Stimulated activated CD8-positive, alpha-beta memory T cell treated with anti-CD3 and anti-CD28 coated beads, Interleukin-7, amount 100 ng/mL, for 1 hour (primary cell): ENCODE measurements at places on chromosomes 3 and 15.

DNA sequence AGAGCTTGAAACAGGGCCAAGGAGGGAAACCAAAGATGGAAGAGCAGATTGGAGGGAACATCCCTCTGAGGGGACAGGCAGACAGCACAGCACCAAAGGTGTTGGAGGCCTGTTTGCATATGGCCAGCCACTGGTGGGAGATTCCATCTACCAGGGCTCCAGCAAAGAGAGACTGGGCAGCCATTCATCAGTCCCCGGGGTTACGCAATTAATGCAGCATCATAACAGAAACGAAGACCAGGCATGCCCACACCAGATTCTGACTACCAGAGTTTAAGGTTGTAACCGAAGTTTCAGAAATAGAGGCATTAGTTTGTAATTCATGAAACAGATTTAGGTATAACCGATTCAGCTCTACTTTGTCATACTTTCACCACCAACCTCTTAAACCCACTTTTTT is 58.1 kb downstream of the COL8A1 start:
- DNase-seq = no peak

- DNase-seq = no peak
Measured at GRCh38 chr3:9179826-9180763, 69.4 kb downstream of the SRGAP3 start.

GRCh38 chr3:14587740-14588360 is 47.7 kb upstream of the GRIP2 start:
- no peak for DNase-seq

GRCh38 chr3:150736316-150736719 is 26.7 kb downstream of the SIAH2 start:
- DNase-seq = no peak

DNA sequence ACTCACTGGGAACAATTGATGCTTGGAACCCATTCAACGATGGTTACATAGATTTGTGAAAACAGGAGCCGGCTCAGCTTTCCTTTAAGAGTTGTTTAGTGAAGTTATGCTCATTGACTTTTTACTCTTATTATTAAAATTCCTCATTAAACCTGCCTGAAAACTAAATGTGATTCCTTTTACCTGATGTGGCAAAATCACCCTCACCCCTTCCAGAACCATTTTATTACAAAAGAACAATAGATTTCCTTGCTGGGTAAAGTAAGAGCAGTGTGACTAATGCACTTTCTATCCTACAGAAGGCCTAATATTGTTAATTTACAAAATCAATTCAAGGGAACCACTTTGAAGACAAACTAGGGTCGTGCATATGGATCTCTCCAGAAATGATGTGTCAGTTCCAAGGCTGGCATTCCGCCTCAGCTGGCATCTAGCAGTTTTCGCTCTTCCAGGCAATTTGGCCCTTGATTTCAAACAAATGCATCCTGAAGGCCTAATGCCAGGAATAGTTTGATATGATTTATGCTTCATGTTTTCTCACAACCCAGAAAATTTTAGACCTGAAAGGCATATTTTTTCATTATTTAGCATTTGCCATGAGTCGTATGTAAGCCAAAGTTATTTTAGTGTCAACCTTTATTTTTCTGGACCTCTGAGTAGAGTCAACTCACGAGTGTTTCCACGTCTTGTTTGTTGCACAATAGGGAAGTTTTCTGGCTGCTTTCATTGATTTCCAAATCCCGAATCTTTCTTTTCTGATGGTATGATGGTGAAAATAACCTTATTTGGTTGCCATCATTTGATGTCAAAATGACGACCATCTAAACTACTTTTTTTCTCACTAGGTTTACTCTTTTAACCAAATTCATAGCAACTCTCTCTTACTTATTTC is 447.8 kb downstream of the MECOM start:
- DNase-seq = no peak

DNA sequence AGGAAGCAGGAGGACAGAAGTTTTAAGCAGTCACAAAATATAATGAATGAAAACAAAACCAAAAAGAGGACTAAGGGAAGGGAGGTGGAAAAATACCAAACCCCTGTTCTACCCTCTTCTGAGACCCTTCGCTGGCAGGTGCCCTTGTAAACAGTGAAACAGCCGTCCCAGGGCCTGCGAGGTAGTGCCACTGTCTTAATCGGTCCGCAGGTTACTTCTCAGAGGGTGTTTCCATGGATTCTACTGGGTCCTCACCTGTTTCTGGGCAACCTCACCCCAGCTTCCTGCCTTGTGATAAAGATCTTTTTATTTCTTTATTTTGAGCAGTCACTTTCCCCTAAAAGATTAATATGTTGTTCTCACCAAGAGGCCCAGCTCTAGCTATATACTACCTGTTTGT is 65.3 kb downstream of the SLC30A4 start:
- no peak for DNase-seq

DNA sequence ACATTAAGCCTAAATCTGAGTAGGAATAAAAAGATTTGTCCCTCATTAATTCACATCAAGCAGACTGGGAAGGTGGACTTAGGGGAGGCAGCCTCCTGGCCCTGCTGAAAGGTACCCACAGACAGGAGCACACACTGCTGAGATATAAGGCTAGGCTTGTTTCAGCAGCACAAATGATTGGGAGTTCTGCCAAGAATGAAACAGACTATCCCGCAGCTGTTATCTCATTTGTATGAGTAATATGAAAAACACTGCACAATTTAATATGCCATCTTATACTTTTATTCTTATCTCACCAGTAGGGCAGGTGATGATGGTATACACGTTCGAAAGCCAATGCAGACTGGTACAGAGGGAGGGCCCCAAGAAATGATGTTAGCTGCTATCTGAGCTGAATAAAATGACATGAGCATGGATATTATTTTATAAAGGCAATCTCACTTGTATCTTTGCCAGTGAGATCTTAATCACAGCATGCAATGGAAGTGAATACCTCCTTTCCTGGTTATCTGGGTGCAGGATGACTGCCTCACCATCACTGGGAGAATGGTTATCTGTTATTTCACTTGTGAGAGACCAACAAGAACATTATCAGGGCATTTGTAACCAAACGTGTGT is 258.7 kb upstream of the PPP2R3A start:
- no peak for DNase-seq

DNA sequence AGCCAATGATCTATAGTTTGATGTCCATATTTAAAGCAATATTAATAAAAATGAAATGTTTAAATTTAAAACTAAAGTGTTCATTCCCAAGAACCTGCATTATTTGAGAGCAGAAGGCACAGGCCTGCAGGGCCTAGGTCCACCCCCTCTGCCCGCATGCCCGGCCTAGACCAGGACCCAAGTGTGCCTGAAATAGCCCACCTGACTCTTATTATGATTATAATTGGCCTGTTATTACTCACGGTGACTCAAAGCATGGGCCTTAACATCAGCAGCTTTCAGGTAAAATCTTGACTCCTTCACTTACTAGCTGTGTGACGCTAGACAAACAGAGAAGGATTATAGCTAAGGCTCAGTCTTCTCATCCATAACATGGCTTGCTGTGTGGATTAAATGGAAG is 128.8 kb downstream of the PLCL2 start:
- DNase-seq = no peak

DNA sequence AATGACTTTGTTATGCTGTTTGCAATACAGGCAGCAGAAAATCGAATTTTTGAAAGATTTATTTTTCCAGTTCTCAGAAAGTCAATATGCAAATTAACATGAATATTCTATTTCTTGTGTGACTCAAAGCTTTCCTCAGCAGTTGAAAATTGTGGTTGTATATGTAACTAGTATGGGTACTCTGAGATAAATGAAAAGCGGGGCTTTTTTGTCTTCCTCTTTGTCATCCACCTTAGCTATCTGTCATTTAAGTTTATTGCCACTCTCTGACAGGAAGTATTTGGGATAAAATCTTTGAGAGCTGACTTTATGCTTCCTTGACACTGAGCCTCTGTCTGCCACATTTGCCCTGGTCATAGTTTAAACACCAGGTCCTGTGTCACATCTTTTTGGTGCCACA is 91.5 kb downstream of the ATG7 start:
- DNase-seq = no peak

DNA sequence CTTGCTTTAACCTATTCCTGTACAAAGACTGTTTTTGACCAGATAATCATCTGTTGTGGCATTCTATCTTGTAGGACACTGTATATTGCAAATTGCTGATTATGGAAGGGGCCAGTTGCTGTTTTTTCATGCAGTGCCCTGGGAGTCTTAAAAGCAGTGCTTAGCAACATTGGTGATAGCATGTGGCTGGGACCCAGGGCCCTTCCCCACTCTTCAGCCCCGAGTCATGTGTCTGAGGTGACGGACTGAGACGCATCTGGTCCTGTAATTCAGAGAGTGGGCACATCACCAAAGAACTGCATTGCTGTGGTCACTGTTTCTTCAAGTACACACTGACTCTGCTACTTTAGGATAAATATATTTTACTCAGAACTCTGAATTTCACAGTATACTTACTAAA is 63.4 kb downstream of the SNRK start:
- DNase-seq = no peak

DNA sequence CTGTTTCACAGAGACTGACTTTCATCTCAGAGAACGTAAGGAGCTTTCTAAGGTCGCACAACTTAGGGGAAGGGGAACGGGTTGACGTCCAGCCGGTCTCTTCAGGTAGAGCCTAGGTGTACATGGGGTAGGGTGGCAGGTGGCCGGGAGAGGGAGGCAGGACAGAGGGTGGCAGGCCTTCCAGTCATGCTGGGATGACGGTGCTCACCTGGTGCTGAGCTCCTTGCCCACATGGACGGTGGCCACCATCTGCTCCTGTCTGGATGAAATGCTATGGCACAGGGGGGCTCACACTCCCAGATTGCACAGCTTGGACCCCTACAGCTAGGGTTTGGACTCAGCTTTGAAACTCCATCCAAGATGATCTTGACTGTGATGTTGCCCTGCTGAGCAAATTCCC is 144.5 kb downstream of the ATP10A start:
- DNase-seq = no peak

- no peak for DNase-seq
Measured at GRCh38 chr3:10883478-10884234, 67.6 kb downstream of the SLC6A11 start.

DNA sequence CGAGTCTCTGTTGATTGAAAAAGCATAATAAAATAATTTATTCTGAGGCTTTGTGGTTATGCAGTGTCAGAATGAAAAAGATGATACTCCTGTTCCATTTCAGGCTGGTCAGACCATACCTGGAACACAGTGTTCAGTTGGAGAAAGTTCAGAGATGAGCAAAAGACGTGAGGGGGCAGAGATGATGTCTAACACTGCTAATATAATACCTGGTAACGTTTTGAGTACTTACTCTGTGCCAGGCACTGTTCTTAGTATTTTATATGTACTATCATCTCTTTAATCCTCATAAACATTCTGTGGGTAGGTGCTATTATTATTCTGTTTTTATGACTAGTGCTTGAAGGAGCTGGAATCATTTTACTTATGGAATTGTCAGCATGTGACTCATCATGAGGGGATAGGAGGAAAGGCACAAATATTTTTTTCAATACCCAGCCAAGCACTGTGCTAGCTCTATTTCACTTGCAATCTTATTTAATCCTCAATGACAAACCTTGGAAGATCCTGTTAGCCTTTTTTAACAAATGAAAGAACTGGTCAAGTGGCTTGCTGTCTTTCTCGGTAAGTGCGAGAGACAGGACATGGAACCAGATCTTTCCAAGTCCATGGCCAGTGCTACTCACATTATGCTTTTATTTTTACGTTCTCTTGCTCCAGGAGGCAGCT is 31.8 kb downstream of the IQGAP1 start:
- no peak for DNase-seq

DNA sequence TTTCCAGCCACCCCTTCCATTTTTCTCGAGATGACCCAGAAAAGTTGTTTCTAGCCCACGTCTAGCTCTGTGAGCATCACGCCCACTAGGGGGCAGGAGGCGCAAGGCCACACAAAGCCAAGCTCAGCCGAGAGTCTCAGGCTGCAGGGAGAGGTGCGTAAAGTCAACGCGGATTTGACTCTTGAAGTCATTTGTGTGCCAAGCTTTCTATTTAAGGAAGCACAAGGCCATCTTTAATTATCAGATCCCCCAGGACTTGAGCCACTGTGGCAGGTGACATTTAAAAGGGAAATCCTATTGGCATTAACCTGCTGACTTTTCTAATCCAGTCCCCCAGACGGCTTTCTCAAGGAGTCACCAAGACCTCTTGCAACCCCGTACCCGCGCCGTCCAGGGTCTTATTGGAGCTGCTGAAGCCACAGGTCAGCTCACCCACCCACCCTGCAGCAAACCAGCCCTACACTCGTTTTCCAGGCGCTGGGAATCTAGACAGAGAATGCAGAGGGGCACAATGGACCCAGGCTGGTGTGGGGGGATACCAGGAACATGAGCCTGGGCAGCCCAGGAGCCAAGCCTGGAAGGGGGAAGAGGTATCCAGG is 62.1 kb downstream of the CAPN7 start:
- peak; percentile 70 for DNase-seq

- no peak for DNase-seq
Measured at GRCh38 chr3:69764861-69765260, 25.6 kb downstream of the MITF start.
